Pulmonary artery endothelial cell (primary cell): ENCODE measurements at places on chromosomes 1 and 21.

DNA sequence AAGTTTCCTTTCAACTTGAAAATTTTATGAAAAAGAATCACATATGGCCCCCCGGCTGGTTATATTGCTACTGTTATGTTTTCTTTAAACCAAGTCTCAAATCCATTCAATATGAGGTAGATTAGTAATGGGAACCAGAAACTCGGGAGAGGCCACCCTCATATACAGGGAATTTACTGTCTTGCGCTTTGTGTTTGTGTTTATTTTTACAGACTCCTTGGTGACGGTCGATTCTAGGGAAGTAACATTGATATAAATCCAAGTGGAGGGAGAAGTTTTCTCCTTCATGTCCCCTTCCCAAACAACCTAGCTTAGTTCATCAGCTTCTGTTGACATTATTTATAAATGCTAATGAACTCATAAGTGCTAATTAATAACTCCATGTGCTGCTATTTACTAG is 163.5 kb upstream of the LMO4 start:
- DNase-seq: no peak

DNA sequence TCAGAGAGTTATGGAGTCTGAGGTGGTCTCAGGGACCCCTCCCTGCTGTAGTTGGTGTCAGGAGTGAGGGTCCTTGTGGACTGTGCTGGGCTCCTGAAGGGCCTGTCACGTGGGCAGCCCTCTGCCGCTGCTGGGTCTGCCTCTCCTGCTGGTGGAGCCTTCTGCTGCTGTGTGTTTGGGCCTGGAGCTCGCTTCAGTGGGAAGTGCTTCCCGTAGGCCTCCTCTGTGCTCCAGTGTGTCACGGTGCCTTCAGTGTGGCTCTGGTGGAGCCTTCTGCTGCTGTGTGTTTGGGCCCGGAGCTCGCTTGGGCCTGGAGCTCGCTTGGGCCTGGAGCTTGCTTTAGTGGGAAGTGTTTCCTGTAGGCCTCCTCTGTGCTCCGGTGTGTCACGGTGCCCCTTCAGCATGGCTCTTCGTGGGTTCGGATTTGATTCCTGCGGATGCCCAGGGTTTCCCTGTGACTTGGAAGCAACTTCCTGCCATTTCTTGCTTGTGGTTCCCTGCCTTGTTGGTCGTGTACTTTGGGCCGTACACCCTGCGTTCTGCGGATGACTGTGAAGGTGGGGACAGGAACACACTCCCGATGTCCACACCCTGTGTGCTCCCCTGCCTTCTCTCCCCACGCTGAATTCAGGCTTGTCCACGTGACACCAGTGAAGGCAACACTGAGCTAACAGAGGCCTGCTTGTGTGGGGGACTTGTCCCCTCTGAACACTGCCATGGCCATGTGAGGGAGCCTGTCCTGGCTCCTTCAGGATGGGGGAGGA is 19.5 kb downstream of the C1orf174 start:
- DNase-seq: no peak

DNA sequence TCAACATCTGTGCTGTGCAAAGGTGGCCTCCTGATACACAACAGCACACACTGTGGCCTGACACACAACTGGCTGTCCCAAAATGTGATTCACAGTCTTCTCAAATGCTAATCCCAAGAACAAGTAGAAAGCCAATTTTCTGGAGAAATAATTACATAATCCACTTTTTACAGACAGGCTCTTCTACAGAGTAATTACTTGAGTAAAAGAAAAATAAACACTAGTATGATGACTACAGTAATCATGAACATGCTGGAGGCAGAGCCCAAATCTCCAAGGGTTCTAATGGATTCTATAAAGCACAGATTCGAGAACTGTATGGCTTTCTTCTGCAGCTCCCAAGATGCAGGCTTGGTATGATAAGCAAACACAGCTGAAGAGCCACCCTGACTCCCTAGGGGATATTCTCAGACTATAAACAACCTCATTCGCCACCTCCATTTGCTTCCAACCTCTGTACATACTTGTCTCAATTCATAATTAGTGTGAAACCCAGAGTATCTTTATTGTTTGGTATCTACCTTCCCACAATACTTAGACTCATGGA is 81.9 kb downstream of the SIPA1L2 start:
- DNase-seq: no peak

GRCh38 chr1:226605318-226605950 is 56.9 kb downstream of the STUM start:
- DNase-seq: no peak

DNA sequence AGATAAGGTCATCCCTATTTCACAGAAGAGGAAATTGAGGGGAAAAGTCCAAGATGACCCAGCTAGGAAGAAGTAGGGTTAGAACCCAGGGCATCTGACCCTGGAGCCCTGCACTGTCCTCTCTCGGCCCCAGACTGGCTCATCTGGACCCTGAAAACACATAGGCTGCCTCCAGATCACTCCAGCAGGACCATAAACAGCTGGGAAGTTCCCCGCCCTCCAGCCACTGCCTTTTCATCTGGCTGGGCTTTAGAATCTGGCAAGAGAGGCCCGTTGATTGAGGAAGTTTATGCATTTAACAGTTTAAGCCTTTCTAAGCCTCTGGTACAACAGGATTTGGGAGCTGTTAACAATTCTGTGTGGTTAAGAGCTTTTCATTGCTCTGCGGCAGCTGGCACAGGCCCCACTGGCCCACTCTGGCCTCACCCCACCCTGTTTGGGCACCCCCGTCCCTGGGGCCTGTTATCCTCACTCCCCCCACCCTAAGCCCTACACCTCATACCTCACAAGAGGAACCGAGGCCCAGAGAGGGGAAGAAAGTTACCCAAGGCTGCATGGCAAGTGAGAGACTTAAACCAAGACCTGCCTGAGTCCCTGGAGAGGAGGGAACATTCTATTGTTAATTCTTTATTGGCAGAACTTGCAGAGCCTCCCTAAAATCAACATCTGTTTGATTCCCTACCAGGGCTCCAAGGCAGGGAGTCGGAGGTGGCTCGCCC is 84.2 kb downstream of the EPHB2 start:
- no peak for DNase-seq

DNA sequence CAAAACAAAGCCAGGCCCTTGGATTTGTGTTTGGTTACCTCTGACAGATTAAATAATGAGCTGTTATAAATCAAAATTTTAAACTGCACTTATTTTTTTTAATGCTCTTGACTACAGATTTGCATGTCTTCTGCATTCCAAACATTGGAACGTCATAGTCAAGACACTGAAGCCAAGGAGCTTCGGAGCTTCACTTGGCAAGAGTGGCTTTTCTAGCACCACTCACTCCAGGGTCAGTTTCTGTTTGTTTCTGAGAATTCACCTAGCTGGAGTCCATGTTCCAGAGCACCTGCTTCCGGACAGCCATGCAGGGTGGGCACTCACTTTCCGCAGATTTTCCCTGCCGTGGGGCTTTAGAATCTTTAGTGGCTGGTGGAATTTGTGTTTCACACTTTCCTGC is 202.9 kb downstream of the ZP4 start:
- no peak for DNase-seq

DNA sequence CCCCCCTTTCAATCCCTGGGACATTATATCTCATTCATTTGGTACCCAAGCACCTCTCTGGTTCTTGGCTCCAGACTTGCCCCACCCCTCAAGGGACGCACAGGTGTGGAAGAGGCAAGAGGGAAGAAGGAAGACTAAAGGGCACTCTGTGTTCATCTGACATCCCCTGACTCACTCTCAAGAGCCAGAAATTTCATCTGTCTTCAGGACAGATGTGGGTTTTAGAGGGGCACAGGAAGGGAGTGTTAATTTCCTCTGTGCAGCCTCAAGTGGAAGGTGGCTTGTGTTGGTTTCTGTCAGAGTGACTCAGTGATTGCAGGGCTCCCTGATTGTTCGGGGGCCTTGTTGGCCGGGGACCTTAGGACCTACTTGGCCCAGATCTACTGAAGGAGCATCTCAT is 2.4 kb downstream of the C2CD4D start:
- no peak for DNase-seq

GRCh38 chr1:158992787-158993312 is 16.9 kb upstream of the IFI16 start:
- no peak for DNase-seq

DNA sequence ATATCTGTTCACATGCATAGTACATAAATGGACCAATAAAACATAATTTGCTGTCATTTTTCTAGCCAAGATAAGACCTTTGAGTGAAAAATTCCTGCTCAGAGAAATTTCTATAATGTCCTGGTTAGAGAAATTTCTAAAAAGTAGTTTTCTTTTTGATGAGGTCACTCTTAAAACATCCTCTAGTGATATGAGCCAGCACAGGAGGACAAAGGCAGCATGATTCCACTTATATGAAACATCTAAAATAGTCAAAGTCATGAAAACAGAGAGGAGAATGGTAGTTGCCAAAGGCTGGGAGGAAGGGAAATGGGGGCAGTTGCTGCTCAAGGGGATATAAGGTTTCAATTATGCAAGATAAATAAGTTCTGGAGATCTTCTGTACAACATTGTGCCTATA is 239.4 kb downstream of the BACH1 start:
- DNase-seq: no peak

GRCh38 chr1:183636334-183636682 is 725 bp upstream of the ARPC5 start:
- no peak for DNase-seq

DNA sequence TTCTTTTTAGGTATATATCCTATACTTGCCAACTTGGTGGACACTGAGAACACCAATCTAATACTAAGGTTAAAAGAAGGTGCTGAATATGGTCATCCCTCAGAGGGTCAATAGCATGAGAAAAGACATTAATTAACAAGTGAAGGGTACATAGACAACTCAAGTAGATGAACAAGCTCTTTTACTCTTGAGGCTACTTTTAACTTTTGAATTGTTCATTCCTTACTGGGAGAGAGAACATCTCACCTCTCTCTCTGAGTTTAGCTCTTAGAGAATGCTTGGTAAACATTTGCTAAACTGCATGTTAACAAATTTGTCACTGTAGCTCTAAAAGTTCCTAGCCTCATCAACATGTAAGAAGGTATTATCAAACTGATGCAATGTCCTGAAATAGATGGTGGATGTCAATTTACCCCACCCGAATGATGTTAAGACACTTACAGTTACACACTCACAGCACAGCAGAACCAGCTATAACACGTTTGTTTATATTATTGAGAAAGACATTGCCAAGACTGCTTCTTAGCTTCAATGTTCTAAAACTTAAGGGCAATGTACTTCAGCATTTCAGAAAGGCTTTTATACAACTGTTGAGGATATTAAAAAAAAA is 35.9 kb downstream of the HEATR1 start:
- DNase-seq: no peak

GRCh38 chr1:206556750-206557635 is 49.7 kb downstream of the RASSF5 start:
- DNase-seq: no peak

DNA sequence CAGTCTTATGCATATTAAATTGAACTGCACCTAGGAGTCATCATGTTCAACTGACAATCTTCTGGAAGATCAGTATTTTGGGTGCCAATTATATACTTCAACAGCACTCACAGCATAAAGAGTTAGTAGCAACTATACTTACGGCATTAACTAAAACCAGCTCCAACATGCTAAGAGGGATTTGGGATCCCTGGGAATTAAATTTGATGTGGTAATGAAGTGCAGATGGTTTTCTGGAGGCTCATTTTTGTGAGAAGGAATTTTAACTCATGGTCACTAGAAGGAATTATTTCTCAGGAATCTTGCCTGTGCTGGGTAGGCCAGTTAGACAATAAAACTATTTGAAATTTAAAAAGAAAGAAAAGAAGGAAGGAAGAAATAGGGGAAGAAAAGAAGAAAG is 18.3 kb downstream of the IFI44 start:
- no peak for DNase-seq

DNA sequence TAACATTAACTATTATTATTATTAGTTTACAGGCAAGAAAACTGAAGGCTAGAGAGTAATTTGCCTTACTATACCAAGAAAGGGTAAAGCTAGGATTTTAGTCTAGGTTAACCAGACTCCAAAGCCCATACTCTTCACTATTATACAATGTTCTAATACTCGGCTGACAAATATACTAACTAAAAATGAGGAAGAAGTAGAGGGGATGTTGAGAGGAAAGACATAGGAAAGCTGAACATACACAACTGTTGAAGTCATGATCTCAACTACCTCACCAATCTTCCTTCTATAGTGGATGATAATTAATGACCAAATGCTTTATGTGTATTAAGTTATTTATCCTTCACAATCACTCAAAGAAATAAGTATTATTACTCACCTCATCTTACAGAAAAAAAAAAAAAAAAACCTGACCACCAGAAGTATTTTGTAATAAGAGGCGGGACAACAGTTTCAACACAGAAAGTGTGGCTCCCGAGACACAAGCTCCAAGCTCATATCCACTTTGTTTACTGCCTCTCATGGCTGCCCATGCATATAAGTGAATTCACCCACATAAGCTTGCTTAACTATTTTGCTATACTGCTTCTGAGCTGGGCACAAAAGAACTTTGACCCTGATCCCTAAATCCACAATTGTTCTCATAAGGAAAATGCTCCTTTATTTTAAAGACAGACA is 78.0 kb downstream of the USP1 start:
- no peak for DNase-seq

DNA sequence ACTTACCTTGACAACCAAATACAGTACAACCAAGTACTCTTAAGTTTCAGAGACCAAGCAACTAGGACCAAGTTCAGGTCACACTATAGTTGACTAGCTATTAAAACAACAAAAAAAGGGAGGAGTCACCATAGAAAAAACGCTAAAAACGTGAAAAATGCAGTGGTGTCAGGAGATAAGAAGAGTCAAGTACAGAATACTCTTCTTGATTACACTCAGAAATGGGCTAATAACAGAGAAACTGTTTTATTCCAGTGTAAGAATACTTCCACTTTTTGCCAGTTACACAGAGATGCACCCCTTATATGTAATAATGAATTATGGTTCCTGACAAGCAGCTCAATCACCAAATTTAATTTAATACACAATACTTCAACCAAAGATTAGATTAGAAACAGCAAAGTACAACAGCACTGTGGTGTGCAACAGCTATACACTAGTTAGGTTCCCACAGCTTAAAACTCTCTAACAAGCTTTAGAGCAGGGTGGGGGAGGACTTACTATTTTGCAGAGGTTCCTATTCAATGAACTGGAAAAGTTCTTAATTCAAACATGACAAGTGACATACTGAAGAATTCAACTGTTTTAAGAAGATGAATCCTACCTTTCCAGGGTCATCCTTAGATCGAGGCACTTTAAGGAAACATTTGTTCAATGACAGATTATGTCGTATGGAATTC is 70.4 kb downstream of the FOXJ3 start:
- no peak for DNase-seq
